ENCODE measurements at places on chromosomes 1 and 21.
A peak's percentile ranks its signal among the peaks of the same experiment; 100 is the strongest.

GRCh38 chr1:90963651-90964050 is 58.2 kb downstream of the ZNF644 start:
- DNase-seq = no peak

DNA sequence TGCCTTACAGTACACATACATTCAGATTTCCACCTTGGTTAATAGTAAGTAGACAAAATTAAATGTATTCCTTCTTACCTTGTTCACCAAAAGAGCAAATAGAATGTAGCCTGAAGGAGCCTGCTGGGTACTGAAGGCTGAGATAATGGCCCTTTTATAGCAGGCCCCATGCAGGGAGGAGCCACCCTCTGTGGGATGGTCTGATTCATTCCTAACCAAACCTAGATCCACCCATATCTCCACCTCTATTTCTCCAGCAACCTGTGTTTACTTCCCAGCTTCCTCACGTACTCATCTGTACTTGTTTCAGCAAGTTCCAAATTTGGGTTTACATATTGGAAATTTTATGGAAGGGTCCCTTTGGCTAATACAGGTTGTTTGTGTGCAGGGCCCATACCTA is at the start of gene FLG:
Gene FLG, minus strand, starts transcription at position 129 of the 400 bp plus-strand sequence. CDS start 9,783 bp downstream, outside the sequence.
- DNase-seq = no peak

DNA sequence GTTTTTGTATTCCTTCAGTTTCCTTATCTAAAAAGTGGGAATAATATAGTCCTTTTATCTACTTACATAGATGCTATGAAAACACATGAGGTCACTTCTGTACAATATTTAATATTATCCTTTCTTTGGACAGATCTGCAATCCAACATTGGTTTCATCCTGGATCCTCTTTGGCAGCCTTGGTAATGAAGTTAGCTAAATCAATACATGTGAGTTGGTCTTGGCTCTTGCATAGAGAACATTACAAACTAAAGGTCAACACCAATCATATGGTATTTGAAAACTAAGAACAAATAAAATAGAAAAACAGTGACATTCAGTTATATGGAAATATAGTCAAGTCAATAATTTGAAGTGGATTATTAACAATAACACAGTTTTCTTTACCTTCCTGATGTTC is 3.2 kb upstream of the EDEM3 start:
- DNase-seq = no peak

DNA sequence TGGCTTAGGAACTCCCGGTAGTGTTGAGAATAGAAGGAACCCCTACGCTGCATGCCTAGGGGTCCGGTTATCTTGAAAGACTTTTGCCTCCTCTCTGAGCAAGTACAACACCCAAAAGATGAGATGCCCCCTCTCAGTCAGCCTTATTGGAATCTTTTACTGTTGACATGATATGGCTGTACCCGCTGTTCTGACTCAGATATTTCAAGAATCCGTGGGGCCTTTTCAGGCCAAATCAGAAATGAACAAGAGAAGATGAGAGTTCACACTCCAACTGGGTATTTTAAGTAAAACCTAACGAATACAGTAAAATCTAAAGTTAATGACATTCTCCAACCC is 164.2 kb downstream of the PPIAL4G start:
- no peak for DNase-seq

GRCh38 chr1:182193908-182194550 is 132.5 kb upstream of the ZNF648 start:
- no peak for DNase-seq

DNA sequence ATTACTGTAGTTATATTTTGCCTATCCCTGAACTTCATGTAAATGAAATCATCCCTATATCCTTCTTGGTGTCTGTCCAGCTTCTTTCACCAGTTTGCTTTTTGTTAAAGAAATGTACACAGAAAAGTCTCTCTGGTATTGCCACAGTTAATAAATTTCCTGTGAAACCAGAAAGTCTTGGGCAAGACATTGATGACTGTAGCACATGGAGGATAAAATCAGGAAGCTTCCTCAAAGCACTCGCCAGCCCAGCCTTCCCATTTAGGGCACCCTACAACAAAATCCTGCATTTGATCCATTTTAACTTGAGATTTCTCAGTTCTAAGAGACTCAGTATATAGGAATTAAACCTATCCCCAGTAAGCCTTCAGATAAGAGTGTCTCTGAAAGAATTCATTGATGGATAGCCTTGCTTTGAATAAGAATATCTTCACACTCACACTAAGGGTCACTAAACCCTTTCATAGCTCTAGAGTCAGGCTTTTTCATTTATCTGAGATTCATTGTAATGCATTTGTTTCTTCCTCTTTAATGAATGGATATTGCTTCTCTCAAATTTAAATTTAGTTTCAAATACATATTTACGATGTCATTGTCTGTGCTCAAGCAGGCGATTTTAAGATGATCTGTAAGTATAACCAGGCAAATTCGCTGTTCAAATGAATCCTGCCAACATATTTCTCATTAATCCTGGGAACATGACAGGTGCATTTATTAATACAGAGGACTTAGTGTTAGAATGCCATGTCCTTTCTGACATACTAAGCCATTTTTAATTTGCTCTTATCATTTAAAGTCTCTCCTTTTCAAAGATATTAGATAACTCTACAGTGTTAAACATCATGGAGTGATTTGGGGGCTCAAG is 153.1 kb downstream of the GRIK1 start:
- DNase-seq = no peak

GRCh38 chr21:37266515-37267221 is 466 bp downstream of the VPS26C start:
- peak; percentile 22 for DNase-seq

DNA sequence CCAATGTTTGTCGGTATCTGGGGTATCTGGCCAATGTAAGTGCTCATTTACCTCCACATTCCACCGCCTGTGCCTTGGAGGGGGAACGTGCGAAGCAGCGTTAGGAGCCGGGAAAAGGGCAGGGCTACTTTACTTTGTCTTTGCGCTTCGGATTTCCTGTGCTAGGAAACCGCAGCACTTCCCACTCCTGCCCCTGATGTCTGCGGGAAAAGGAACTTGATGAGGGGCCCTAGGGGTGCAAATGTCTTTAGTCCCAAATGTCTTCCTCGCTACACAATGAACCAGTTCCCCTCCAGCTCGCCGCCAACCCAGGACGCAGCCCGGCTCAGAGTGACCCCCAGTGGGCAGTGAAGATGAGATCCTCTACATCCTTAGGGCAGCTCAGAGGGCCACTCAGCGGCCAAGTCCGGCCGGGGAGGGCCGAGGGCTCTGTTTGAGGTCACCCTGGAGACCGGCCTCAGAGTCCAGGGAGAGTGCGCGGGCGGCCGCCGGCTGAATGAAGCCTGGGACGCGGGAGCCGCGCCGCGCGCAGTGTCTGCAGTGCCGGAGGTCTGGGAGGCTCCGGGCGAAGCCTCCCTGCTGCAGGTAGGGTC is at the start of gene DYNLT5:
Gene DYNLT5, plus strand, starts transcription at position 460 of the 593 bp plus-strand sequence. CDS start 2,200 bp downstream, outside the sequence.
- peak; percentile 45 for DNase-seq

DNA sequence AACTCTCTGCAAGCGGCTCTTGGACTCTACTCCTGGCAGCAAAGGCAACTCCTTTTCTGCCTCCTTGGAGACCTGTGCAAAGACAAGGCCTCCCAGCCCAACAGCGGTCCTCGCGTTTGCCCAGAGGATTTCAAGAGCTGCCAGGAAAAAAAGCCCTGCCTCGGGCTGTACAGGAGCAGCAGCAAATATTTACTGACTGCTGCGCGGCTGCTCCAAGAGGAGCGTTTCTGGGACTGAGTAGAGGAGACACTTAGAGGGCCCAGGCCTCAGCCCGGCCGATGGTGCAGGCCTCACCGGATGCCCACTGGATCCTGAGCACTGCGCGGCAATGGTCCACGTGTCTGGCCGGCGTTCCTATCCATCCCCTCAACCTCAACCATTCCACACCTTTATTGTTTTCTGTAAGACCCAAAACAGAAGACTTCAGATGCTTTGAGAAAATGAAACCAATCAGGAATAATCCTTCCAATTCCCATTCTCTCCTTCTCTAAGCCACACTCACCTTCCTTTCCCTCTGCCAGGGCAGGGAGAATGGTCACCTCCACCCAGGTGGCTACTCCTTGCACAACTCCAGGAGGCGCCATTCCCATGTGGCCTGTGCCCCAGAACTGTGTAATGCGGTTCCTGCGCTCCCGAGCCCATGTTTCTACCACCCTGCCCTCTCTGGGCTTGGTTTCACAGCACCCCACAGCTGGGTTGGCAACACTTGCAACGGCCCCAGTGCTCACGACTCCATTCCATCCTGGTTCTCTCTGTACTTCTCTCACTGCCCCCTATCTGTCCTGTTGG is 215.8 kb downstream of the TRABD2B start:
- no peak for DNase-seq

DNA sequence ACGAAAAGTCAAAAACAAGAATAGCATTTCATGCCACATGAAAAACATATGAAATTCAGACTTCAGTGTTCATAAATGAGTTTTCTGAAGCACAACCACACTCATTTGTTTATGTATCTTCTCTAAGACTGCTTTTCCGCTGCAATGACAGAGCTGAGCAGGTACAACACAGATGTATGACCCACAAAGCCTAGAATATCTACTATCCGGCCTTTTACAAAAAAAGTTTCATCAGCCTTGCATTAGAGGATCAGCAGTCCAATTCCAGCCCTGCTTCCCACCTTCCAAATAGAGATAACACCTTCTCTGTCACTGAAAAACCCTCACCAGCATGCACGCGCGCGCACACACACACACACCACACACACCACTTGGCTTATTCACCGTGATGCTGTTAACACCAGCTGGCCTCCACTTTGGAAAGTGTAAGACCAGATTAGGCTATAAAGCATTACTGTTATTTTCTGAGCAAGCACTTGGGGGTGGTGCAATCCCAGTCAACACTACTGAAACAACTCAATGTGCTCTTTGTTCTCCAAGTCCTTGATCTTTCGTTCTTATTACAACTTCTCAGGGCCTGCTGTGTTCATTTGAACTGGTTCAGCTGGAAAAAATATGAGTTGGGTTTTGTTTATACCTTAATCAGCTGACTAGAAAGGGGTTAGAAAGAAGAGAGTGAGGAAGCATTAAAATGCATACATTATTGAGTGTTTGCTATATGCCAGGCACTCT is 90.0 kb downstream of the GLUL start:
- DNase-seq = peak; percentile 23

GRCh38 chr1:234529950-234530237 is 50.9 kb upstream of the TARBP1 start:
- no peak for DNase-seq

GRCh38 chr1:114130213-114130612 is 23.5 kb downstream of the SYT6 start:
- DNase-seq = no peak

DNA sequence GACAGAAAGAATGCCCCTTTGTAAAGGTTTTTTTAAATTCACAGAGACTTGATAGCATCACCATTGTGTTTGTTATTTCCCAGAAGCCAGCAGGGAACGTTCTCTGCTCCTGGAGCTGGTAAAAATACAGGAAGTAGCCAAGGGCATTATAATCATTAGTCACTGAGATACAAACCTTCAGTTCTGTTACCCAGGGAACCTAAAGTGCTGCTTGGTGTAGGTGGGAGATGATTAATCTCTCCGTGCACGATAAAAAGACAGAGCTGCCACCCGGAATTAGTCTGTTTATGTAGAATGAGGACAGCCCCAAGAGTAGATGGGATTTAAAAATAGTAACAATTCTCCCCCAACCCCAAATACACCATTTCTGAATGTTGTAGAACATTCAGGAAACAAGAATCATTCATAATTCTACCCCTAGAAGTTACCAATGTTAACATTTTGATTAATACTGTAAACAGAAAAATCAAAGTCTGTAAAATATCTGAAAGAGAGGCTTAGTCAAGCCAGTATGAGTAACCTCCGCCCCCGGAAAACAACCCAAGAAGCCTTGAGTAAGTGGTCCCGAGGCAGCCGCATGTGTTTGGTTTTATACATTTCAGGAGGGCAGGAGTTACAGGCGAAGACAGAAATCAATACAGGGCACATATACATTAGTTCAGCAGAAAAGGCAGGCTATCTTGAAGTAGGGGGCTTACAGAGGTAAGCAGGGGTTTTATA is 45.3 kb upstream of the CTBS start:
- DNase-seq = peak; percentile 39

- DNase-seq = no peak
Measured at GRCh38 chr1:214454569-214455396, 96.6 kb downstream of the PTPN14 start.

- no peak for DNase-seq
Measured at GRCh38 chr1:87437663-87438295, 109.1 kb downstream of the LMO4 start.

- DNase-seq = no peak
Measured at GRCh38 chr1:223216074-223216473, 73.0 kb upstream of the TLR5 start.

GRCh38 chr1:240503558-240503957 is 108.4 kb downstream of the GREM2 start:
- DNase-seq = no peak

DNA sequence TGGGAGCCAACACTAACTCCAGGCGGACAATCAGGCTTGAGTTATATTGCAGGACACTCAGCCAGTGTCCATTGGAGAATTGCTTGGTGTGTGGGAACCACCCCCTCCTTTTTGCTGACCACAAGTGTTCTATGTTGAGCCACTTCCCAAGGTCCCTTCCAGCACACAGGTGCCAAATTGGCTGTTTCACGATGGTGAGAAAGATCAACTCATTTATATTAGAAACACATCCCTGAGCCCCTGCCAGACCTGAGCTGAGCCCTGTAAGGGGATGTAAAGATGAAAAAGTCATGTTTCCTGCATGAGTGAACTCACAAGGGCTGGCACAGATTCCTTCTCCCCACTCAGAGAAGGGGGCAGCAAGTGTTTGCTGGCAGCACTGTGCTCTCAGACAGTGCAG is 96.5 kb downstream of the KCNN3 start:
- DNase-seq = no peak

DNA sequence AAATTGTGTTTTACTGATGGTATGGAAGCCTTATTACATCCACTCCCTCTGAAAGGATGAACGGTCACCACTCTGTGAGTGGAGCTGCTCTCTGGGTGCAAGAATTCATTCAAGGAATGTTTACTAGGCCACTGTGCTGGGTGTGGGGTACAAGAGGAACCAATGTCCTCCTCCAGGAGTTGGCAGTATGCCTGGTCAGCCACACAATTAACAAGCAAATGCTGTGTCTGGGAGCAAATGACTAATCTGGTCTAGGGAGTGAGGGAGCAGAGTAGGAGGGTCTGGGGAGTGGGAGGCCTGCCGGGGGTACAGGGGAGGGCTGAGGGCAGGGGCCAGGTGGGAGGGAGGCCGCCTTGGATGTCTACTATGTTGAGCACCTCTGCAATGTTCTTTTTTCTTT is 27.2 kb upstream of the TDRD10 start:
- DNase-seq = peak; percentile 48

- DNase-seq = no peak
Measured at GRCh38 chr1:96360036-96360795, 361.4 kb upstream of the PTBP2 start.

GRCh38 chr1:10228528-10228927 is 18.2 kb downstream of the KIF1B start:
- DNase-seq = no peak

Measured in occipital lobe (tissue), 3 donors.